ENCODE measurements at places on chromosomes 5 and 9. TPM values are rescaled to one million over a fixed set of nuclear protein-coding genes. Genes with fewer than 3 reads are reported as not detected.

The CCNB1 gene
- 42.7 TPM for total RNA-seq

The TLR4 gene
- 7.9 TPM for total RNA-seq

The SPINK6 gene
- not detected for total RNA-seq

The ENTREP1 gene
- 11.8 TPM for total RNA-seq

The SV2C gene
- 0.15 TPM for total RNA-seq

The NR2F1 gene
- 2.1 TPM for total RNA-seq

The DCTN3 gene
- total RNA-seq, result 81.5 TPM

- DNase-seq, result no peak
These were observed 120.6 kb downstream of the C9orf50 start for GRCh38 chr9:129500161-129500862.

GRCh38 chr5:148482697-148483462, 99.1 kb downstream of the FBXO38 start:
- peak; percentile 78 for DNase-seq

DNA sequence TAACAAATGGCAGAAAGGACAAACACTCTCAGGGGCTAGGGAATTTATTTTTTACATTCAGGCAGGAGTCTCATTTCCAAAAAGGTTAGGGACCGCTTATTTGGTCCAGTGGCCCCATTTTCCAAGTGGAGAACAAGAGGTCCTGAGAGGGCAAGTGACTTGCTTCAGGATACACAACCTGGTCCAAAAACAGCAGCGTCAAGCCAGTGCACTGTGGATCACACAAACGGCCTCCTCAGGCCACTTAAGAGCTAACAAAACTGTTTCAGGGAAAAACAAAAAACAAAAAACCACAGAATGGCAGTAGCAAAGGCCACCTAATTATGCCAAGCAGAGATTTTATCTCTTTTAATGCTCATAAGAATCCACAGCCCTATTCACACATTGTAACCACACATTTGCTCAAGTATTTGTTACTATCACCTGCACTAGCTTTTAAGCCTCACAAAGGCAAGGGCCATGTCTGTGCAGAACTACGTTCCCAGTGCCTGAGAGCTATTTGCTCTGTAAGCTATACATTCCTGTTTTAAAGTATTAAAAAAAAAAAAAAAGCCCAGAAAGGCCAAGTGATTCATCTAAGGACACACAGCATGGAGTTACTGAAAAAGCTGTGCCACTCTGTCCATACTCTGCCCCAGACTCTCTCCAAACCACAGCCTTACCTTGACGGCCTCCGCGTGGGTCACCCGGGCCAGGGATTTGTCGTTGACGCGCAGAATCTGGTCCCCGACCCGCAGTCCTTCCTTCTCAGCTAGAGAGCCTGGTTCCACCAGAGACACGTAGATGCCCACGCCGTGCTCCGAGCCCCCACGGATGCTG, 1.5 kb downstream of the WHRN start:
- no peak for DNase-seq

GRCh38 chr9:116476935-116477381, 210.1 kb upstream of the TRIM32 start:
- no peak for DNase-seq

DNA sequence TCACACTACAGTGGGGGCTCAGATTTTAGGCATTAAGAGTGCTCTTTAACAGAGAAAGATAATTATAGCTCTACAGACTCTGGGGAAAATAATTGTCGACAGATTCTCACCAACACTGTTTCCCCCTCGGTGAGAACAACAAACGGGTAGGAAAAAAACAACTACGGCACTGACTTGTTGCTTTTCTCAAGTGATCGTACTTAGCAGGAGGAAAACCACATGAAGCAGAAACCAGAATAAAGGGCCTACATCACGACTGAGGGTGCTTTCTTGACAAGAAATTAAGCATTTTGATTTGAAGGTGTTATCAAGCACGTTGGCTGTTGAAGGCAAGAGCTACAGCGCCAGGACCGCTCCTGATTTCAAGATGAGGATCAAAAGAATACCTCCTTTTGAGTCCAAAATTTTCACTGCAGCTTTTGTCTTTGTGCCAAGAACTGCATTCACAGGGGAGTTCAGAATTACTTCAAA, 27.2 kb upstream of the CER1 start:
- no peak for DNase-seq

GRCh38 chr5:125470280-125470902, 724.0 kb upstream of the ZNF608 start:
- no peak for DNase-seq

- no peak for DNase-seq
These were observed 9.0 kb upstream of the DMRT3 start for GRCh38 chr9:967436-967835.

DNA sequence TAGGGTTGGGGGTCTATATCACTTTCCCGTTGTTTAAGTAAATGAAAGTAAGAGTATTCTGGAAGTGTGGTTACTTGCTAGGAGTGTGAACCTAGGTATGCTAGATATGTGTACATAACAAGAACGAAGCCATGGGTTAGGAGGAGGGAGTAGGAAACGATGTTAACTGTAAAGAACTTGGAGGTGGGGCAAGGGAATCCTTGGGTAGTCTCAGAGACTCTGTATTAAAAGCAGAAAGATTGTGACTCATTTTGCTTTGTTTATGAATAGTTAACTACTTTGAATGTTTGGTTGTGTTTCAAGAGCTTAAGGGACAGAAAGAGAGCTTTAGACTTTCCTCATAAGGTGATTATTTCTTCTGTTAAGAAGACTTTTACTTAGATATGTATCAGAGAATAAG, 59.9 kb downstream of the TMEM252 start:
- DNase-seq, result no peak

- no peak for DNase-seq
These were observed 31.8 kb upstream of the FRRS1L start for GRCh38 chr9:109198736-109199382.

DNA sequence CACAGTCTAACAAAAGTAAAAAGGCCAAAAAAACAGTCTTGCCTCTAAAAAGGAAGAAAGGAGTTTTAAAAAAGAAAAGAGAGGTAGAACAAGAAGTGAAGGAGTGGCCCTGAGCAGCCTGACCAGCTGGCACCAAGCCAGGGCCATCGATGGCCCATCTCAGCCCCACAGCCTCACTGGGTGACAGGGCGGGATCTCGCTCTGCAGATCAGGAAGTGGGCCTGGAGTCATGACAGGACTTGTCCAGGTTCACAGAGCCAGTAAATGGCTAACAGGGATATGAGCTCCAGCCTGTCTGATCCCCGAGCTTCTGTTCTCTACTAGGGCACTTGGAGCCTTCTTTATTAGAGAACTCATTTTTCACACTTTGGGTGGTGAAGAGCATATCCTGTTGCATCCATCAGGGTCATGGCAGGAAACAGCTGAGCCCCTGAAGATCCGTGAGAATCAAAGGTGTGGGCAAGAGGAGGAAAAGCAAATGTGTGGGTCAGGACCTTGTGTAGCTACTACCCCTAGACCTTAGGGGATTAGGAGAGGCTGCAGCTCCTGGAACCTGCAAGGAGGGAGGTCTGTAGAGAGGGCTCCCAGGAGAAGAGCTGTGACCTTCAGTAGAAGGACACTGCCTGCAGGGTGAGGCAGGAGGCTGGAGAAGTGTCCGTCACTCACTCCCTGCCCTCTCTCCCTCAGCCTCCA, 299.0 kb upstream of the MSX2 start:
- DNase-seq, result no peak

DNA sequence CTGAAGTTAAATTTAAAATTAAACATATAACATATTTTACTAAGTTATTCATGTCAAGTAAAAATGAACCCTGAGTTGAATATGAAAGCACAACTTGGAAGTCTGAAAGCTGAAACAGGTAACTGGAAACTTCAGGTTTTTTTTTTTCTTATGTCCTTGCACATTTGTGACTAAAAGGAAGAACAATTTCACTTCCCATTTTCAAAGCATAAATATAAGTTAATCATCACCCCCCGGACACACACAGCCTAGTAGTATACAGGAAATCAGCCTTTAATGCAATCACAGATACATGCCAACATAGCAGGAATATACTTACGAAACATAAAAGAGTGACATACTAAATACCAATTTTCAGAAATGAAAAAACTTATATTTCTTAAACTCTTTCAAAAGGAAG, 225.9 kb downstream of the RFX3 start:
- DNase-seq, result no peak

GRCh38 chr5:92741906-92742305, 839.1 kb downstream of the NR2F1-AS1 start:
- no peak for DNase-seq

- DNase-seq, result no peak
These were observed 4.1 kb downstream of the KLF9 start for GRCh38 chr9:70410368-70410767.

DNA sequence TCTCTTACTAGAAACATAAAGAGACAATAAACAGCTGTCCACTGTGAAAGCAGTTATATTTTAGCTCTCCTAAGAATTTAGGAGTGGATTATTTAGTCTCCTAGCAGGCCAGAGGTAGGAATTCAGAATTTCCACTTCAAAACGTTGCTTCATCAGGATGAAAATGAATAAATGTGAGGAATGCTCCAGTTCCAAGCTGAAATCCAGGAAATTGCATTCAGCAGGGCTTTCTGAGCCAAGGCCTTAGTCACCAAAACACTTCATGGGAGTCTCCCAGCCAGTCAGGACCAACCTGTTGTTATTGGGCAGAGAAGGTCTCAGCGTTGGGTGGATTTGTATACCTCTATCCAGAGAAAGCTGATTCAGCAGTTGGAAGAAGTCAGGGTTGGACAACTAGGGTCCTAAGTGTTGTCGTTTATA, 1040.3 kb downstream of the TLE1 start:
- DNase-seq, result no peak

GRCh38 chr5:80711216-80711615, 56.4 kb upstream of the DHFR start:
- DNase-seq, result no peak

DNA sequence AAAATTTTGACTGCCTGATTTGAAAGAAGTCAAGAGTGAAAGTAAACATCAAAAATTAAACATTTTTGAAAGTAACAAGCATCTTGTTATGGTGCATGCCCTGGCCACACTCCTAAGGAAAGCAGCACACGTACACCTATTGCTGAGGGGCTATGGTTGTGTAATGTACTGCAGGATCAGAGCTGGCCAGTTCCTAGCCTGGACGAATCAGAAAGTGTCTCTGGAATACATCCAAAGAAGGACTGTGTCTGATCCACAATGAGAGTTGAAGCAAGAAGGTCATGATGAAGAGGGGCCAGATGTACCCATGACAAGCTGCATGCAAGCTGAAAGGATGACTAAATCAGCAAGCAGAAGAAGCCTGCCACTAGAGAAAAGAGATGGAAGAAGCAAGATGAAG, 618.2 kb downstream of the TLE1 start:
- no peak for DNase-seq

- no peak for DNase-seq
These were observed 60.0 kb downstream of the SNX18 start for GRCh38 chr5:54577528-54577927.

Measured in endothelial cell (in vitro differentiated cells).